ENCODE measurements at places on chromosomes 5 and 9.

- no peak for DNase-seq
Measured at GRCh38 chr5:122690266-122690665, 84.6 kb upstream of the SNX2 start.

DNA sequence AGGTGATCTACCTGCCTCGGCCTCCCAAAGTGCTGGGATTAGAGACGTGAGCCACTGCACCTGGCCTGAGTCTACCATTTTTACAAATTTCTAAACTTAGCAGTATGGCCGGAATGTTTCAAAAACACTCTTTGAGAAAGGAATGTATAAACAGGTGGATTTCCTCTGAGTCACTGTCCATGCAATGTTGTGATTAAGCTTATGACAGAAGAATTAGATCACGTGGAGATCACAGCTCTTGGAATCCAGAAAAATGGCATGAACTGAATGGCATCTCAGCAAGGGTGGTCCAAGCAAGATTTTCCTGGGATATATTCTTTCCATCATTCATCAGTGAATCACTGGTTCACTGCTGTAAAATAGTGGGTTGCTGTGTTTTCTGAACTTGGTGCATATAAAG is 865.0 kb downstream of the PTPRD start:
- DNase-seq, result no peak

DNA sequence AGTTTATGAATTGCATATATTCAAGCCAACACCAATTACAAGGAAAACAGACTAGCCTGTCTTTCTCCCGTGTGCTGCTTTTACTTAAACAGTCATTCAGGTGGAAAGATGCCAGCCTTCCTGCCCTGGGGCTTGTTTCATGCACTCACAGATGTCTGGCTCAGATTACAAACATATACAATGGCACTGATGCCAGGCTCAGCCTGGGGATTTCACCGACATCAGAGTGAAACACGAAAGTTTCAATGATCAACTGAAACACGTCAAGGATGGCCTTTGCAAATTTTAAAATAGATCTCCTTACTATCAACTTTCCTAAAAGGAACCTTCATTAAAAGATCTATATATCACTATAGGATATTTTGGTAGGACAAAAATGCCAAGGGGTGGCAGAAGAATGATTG is 1576.5 kb downstream of the EFNA5 start:
- peak; percentile 36 for DNase-seq

DNA sequence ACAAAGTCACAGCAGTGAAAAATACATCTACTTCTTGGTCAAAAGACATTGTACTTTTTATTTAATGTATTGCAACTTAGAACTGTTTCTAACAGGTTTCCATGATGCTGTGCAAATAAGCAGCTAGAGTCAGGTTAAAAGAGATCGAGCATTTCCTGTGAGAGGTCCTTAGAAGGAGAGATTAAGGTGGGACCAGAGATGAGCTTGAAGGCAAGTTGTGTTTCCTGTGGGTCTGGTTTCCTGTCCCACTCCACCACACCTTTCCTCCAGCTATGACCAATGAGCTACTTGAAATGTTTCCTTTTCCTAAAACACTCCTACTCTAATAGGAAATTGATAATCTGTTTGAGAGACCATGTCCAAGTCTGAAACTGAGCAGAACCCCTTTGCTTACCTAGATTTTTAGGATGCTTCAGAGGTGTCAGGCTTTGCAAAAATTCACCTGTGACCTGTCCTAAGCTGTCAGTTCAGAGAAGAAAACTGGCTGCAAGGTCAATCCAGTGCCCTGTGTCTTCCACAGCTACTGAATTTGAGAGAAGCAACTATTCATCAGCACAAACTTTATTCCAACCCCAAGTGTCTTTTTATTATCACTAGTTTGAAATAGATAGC is 13.1 kb upstream of the RLN1 start:
- DNase-seq, result no peak

DNA sequence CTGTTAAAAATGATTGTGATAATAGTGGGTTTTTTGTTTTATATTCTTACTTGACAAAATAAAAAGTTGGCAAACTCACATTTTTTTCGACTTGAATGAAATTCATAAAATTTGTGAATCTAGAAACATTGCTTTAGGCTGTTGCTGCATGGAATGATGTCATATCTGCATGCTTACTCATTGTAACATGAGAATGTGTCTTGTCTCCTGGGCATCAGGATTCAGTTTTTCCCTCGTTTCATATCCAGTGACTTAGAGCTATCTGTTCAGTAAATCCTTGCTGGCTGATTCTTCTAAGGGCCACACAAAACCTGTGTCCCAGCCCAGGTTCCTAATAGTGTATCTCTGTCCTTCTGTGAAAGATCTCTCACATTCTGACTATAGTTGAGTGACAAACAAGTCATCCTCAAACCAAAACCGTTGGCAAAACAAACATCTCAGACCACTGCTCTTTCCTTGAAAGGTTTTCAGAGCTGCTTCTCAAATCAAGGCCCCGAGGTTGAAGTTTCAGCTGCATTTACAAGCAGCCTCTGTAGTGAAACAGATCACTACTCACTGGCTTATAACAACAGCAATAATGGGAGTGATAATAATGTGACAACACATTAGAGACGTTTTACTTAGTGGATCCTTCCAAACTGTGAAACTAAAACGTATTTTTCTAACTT is 95.0 kb downstream of the NPR3 start:
- peak; percentile 64 for DNase-seq

GRCh38 chr9:2214707-2215106 is 199.6 kb downstream of the SMARCA2 start:
- no peak for DNase-seq

DNA sequence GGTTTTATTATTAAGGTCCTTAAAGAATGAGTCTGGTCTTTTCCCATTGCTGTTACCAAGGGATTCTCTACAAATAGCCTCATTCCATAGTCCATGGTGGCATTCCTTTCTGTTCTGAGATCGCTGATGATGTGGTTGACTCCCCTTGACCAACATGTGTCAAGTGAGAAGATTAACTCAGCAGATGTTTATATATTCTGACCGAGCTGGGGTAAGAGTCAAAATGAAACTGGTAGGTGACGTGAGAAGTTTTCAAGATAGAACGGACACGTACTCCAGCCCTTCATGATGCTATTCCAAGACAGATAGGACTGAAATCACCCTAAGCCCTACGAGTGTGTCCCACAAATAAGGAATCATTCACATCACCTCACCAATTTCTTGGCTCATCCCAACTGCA is 155.5 kb upstream of the WWC1 start:
- peak; percentile 55 for DNase-seq

- DNase-seq, result no peak
Measured at GRCh38 chr5:111225926-111226325, 1.7 kb downstream of the CAMK4 start.

- no peak for DNase-seq
Measured at GRCh38 chr5:103866169-103866568, 303.6 kb upstream of the NUDT12 start.

DNA sequence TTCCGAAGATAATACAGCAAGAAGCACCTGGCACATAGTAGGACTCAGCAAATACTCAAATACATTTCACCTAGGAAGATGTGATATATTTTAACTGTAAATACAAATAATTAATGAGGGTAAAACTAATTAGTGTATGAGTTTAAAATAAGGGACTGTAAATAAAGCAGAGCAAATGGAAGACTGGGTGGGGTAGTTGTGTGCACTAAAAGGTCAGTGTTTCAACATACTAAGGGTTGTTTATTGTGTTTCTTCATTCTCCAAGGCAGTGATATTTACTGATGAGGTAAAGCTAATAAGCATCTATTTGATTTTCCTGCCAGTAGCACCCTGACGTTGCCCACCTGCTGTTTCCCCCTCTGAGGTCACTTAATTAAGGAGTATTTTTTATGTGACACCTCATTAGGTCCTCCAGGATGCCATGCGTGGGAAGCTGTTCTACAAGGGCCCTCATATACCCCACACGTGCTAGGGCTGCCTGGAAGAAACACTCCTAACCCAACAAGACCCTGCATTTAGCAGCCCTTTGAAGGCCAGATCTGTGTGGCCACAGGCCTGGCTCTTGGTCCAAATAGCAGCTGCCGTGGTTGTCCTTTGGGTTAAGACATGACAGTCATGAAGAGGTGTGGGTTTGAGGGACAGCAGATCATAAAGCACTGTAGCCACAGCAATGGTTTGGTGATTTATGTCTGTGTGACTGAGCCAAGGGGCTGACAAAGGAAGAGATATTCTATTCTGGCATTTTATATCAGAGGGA is 97.5 kb upstream of the RPS23 start:
- DNase-seq, result no peak

GRCh38 chr5:133565993-133566392 is 46.3 kb downstream of the FSTL4 start:
- peak; percentile 25 for DNase-seq

- DNase-seq, result peak; percentile 73
Measured at GRCh38 chr5:96080557-96080956, 118.9 kb upstream of the ELL2 start.

DNA sequence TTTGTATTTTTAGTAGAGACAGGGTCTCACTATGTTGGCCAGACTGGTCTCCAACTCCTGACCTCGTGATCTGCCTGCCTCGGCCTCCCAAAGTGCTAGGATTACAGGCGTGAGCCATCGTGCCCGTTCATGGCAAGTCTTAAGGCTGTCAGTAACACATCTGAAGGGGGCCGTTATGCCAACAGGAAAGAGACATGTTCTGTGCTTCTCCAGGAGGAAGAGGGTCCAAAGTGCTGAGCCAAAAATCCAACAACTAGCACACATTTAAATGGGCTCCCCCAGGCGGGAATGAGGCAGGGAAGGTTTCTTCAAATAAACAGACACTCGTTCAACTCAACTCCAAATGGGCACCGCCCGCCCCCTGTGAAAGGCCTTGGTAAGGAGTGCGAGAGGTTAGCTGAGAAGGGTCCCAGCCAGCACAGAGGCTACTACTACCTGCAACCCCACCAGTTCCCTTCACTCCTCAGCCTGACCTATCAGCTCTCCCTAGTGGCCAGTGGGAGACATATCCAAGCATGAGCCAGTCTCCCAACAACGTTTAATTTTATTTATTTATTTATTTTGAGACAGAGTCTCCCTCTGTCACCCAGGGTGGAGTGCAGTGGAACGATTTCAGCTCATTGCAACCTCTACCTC is 84.1 kb upstream of the DMRT1 start:
- peak; percentile 66 for DNase-seq

DNA sequence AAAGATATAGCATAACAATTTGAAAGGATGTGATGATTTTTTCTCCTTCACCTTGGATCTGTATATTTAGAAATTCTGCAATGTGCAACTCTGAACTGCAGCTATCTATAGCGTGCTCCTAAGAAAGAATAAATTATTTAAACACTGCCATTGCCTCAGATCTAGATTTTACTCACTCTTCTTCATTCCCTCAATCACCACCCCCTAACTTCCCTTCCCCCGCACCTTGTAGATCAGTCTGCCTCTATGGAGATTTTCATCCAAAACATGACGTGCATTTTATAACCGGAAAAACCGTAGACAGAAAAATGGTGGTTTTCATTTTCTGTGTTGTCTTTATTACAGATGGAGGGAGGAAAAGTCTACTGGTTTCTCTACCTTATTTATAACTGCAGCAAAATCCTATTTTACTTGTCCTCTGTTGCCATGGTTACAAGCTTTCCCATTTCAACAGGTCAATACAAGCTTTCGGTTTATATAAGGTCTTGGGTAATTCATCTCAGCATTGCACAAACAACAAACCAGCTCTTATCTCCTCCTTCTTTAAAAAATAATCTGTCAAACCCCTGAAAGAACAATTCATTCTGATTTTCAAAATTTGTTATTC is 480.0 kb downstream of the TAF11L14 start:
- no peak for DNase-seq

DNA sequence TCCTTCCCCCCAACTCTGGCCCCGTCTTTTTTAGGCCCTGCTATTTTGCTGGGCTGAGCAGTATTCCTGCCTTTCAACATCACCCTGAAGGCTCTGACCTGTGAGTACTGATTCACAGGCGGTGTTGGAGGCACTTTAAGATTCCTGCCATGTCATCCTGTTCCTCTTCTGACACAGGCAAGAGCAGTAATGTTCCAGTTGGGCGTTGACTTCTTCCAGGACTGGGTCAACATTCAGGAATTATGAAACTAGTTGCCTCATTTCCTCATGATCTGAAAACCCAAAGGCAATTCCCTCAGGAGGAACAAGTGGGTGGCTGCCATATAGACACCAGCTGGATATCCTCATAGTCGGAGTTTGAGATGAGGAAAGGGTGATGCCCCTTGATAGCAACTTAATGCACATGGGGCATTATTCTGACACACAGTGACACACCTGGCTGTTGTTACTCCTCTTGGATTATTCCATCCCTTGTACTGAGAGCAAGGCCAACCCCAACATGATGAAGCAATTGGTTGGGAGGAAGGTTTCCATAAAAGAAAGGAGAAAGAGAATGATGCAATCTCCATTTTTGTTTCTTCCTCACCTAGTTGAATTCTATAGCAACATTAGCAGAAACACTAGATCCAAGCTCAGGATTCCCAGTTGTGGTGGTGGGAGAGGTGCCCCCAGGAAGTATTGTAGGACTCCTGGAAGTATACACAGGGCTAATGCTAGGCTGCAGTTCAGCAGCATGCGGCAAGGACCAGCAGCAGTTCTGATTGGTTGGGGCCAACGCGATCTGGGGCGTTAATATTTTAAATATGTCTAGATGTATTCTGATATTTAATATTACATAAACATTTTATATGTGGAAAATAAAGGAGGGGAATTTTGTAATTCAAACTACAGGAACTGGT is 19.6 kb upstream of the GLRX start:
- DNase-seq, result peak; percentile 44

DNA sequence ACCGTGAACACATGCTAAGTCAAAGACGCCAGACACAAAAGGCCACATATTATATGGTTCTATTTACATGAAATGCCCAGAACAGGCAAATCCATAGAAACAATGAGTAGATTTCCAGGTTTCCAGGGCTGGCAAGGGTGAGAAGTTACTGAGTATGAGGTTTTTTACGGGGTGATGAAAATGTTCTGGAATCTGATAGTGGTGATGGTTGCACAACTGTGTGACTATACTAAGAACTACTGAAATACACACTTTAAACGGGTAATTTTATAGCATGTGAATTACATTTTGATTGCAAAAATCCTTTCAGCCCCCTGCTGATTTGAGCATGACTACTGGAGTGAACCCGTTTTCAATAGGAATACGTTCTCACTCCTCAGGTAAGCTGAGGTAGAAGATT is 46.7 kb upstream of the TBC1D9B start:
- DNase-seq, result no peak

GRCh38 chr9:87714819-87715218 is 11.1 kb upstream of the CTSL start:
- DNase-seq, result peak; percentile 75

GRCh38 chr9:127278372-127278771 is 13.8 kb downstream of the GARNL3 start:
- DNase-seq, result no peak

DNA sequence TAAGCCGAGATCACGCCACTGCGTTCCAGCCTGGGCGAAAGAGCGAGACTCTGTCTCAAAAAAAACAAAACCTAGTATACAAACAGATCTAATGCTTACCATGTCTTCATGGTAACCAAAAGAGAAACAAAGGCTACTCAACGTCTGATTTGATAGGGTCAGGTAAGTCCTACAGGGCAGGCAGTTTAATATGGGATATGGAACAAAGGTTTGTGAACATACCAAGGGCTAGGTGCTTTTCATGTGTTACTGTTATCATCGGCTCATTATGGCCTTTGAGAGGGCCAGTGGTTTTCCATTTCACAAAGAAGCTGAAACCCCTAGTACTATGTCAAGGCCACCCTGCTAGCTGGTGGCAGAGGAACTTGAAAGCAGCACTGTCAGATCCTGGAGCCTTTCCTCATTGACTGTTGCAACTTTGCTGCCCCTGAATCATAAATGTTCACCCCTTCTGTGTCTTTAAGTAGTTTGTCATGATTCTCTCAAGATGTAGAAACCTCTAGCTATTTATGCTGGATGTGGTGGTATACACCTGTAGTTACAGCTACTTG is 5.1 kb downstream of the IQGAP2 start:
- DNase-seq, result no peak

GRCh38 chr5:135651156-135651555 is 72.4 kb upstream of the CXCL14 start:
- peak; percentile 35 for DNase-seq
